ENCODE measurements at places on chromosomes 5 and 9. TPM values are rescaled to one million over a fixed set of nuclear protein-coding genes. Genes with fewer than 3 reads are reported as not detected.

- DNase-seq, result no peak
Measured at GRCh38 chr5:160792281-160792680, 59.7 kb downstream of the ATP10B start.

The GAPVD1 gene
- 19.8 TPM for polyA plus RNA-seq

DNA sequence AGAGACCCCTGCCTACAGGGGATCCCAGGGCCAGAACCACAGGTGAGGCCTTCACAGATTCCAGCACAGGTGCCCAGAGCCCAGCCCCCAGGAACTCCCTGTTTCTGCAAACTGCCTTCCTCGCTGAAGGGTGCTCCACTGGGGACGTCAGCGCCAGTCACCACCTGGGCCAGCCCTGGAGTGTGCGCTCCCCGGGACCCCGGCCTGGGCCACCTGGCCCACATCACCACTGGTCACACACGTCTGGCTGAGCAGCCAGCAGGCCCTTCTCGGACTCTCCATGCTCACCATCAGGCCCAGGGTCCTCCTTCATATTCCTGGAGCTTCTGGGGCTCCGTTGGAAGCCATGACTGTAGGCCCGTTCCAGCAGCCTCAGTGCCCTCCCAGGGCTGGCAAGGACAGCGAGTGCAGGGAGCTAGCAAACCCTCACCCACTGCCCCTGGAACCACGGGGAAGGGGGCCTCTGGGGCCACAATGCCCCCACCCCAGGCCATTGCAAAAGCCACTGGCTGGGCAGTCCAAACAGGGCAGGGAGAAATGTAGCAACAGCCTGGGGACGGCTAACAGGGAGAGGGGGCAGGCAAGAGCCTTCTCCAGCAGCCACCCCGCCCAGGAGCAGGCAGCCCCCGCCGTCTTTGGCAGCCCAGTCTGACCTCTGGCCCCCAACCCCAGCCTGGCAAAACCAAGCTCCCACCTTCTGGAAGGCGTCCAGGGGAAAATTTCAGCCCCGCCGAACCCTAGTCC is 1.3 kb downstream of the AGPAT2 start:
- DNase-seq, result no peak

The JMY gene
- 6.6 TPM for polyA plus RNA-seq

DNA sequence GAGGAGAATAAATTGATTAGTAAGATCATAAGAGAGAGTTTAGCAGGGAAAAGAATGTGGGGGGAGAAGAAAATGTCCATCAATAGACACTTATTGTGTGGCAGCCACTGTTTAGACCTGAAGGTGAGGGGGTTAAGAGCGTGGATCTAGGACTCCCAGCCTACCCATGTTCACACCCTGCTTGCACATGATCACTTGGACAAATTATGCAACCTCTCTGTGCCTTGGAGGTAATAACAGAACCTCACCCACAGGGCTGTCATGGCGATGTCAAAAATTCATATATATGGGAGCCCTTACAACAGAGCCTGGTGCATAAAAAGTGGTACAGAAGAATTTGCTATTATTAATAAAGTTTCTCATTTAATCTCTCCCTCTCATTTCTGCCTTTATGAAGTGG is 86.0 kb upstream of the EQTN start:
- DNase-seq, result no peak

- no peak for DNase-seq
Measured at GRCh38 chr5:88045165-88045564, 223.5 kb downstream of the TMEM161B start.

The CLIC3 gene
- not detected for polyA plus RNA-seq

The SLC28A3 gene
- not detected for polyA plus RNA-seq

DNA sequence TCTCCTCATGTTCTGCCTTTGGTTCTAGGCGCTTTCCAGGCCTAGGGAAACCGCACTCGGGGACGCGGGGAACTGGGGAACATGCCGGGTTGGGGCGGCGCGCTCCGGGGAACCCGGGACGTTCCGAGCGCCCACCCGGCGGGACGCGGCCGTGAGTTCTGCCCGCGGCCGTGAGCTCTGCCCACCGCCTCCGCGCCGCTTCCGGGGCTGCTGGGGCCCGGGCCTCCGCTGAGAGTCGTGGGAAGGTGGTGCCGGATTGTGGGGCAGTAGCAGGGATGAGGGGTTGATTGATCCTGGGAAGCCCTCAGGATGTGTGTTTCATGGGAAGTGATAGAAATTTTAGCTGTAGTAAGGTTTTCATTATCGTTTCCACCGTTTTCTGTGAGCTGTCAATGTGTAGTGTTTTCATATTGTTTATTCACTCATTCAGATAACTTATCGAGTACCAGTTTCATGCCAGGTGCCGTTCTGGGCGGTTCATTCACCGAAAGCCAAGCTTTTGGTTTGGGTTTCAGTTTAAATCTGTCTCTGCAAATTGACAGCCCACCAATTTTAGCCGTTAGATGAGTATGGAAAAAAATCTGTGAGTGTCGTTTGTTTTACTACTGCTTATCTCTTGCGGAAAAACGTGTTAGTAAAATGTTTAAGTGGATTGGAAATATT is 657 bp downstream of the MTRR start:
- no peak for DNase-seq

The PCDHGC5 gene
- polyA plus RNA-seq, result 0.19 TPM

The CSF2 gene
- not detected for polyA plus RNA-seq

The ARL14EPL gene
- polyA plus RNA-seq, result not detected

DNA sequence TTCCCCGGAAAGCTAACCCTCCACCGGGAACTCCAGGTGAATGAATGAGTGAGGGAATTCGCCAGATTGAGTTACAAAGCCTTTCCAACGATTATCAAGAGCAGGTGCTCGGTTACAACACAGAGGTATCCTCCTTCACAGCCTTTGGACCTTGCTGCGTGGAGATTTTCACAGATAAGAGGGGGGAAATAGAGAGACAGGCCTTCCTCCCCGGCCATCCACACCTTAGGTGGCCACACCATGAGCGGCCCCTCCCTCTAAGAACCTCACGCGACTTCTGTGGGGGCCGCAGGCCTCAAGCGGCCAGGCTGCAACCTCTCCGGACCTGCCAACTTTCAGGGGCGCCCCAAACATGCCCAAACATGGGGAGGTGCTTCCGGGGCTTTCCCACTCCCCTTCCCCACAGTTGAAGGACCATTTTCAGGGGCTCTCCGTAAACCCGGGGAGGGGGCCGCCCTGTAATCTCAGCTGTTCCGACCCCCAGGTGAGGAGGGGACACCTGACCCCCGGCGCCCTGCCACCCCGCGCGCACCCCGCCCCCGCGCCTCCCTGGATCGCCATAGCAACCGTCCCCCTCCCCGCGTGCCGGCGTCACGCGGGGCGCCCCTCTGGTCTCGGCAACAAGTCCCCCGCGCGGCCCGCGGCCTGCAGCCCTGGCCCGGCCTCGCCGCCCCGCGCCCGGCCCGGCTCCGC is 603 bp downstream of the DENND1A start:
- no peak for DNase-seq

The IFNA2 gene
- polyA plus RNA-seq, result not detected

- DNase-seq, result no peak
Measured at GRCh38 chr5:80435476-80435875, 27.6 kb downstream of the ZFYVE16 start.

- DNase-seq, result no peak
Measured at GRCh38 chr9:109568568-109569210, 70.6 kb upstream of the PTPN3 start.

The UCK1 gene
- polyA plus RNA-seq, result 24.4 TPM

DNA sequence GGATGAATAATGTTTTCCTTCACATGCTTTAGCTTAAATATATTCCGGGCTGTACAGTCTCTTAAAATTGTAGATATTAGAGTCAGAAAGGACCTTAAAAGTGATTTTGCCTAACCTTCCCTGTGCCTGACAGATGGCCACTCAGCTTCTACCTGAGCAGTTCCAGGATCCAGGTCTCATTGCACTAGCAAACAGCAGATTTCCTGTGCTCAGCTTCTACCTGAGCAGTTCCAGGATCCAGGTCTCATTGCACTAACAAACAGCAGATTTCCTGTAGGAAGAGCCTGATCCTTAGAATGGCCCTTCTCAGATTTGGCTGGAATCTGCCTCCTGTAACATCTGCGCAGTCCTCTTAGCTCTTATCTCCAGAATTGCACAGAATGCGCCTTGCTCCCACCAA is 219.8 kb downstream of the AOPEP start:
- no peak for DNase-seq

DNA sequence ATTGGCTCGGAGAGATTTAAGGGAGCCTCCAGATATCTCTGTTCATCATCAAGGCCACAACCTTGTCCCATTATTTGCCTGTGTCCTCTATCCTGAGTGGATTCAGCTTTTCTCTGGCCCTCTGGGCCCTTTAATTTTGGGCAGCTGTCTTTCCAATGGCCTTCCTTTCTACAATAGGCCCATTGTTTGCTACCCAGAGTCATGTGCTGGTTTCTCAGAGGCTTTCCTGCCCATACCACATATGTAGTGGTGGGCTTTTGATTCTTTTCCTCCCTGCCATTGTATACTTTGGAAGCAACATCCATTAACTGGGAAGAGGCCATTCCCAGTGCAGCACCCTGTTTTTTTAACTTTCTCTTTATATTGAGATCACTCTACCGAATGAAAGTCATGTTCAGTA is 233.9 kb upstream of the SGCD start:
- DNase-seq, result no peak

DNA sequence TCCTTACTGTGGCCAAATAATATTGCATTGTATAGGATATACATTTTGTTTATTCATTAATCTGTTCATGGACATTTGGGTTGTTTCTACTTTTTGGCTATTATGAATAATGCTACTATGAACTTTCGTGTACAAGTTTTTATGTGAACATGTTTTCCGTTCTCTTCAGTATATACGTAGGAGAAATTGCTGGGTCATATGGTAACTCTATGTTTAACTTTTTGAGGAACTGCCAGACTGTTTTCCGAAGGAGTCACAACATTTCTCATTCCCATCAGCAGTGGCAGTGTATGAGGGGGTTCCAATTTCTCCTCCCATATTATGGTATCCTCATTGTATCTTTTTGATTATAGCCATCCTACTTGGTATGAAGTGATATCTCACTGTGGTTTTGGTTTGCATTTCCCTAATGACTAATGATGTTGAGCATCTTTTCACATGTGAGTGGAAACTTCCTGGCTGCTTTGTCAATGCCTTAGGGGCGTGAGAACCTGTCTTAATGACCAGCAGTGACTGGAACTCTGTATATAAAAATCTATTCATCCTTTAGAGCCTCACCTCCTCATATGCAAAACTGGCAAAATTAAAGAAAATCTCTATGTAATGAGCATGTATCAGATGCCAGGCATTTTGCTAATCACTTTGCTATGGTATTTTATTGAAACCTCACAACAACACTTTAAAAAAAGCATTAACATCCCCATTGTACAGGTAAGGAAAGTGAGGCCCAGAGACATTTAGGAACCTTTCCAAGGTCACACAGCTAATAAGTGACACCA is 47.8 kb upstream of the TGFBR1 start:
- no peak for DNase-seq

DNA sequence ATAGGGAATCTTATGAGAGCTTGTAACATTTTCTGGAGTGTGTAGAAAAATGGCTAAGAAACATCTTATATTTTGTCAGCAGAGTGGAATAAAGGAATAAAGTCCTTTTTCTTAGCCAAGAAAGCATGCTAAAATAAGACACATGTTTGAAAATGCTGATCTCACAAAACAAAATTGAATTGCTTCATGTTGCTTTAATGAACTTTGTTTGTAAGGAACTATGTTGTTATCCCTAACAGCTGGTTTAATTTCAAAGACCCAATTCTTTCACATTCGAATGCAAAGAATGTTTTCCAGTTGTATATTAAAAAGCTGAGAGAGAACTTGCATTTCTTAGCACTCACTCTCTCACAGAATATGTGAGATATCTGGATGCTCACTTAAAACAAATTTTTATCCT is 107.6 kb downstream of the MUSK start:
- DNase-seq, result no peak

- no peak for DNase-seq
Measured at GRCh38 chr9:33489066-33489465, 15.3 kb upstream of the NOL6 start.

- DNase-seq, result no peak
Measured at GRCh38 chr9:33843312-33843961, 26.5 kb downstream of the UBE2R2 start.

DNA sequence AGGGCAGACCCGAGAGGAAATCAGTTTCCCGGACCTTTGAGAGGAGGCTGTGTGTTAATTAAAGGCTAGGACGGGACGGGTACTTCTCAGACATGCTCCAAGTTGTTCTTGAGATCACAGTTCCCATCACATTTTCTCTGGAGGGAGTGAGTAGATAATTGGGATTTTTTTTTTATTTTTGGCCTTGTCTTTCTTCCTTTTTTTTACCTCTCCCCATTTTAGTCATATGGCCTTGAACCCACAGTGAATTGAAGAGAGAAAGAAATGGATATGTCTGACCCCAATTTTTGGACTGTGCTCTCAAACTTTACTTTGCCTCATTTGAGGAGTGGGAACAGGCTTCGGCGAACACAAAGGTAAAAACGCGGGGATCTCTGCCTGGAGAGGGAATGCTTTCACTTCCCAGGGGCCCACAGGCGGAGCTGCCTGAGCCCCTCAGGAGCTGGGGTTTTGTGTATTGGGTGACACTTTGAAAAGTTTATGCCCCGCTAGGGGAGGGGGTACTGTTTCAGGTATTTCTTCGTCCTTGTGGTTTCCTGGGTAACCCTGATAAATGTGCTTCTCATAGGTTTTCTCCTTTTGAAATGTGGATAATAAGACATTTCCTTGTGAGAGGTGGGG is 191.8 kb downstream of the CD180 start:
- no peak for DNase-seq

DNA sequence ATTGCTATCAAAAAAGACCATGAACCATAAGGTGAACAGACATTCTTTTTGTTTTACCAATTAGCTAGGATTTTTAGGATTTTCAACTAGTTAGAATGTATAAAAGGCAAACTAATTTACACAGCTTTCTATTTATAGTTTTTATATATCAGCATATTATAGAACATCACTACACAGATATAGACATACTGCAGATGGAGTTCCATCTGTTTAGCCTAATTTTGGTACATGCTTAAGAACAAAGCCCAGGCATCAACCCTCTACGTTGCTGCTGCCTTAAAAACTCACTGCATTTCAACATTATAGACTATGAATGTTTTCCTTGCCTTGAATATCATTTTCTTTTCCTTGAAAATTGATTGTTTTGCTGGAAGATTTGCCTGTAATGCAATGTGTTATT is 2227.5 kb upstream of the C9orf72 start:
- no peak for DNase-seq

The PDLIM4 gene
- polyA plus RNA-seq, result not detected

The NEUROG1 gene
- not detected for polyA plus RNA-seq

The MAMDC2 gene
- polyA plus RNA-seq, result 6.4 TPM

- DNase-seq, result no peak
Measured at GRCh38 chr9:77956555-77956954, 75.1 kb downstream of the GNAQ start.

GRCh38 chr5:39209924-39210323 is 9.4 kb downstream of the FYB1 start:
- DNase-seq, result no peak
